Cardiac ventricle fibroblast (primary cell): ENCODE measurements at places on chromosomes 3 and 15. TPM values are rescaled to one million over a fixed set of nuclear protein-coding genes. Genes with fewer than 3 reads are reported as not detected.

The SERPINI2 gene
- not detected in 2 replicates for total RNA-seq

The PLSCR5 gene
- not detected in 2 replicates for total RNA-seq

The GNB4 gene
- total RNA-seq: 21.3 and 22.3 TPM in 2 replicates

The KLHL40 gene
- total RNA-seq: not detected in 2 replicates

The CFAP91 gene
- total RNA-seq: 0.05 TPM in 1 of 2 replicates, not detected in the other

The GABRA5 gene
- total RNA-seq: not detected in 2 replicates

The FHIT gene
- 1.1 and 2.6 TPM in 2 replicates for total RNA-seq

The SHC4 gene
- 0.64 and 1.1 TPM in 2 replicates for total RNA-seq

The NISCH gene
- total RNA-seq: 38.9 and 44.1 TPM in 2 replicates

The CD86 gene
- total RNA-seq: not detected in 2 replicates

The CLEC3B gene
- total RNA-seq: 52.2 and 56.5 TPM in 2 replicates

The EPHA3 gene
- total RNA-seq: 7.6 and 9.4 TPM in 2 replicates

The SPINK8 gene
- total RNA-seq: not detected in 2 replicates

The FGF7 gene
- total RNA-seq: 129 and 165 TPM in 2 replicates

The NOX5 gene
- total RNA-seq: 0.10 and 0.87 TPM in 2 replicates

The ITPKA gene
- total RNA-seq: 0.78 and 1.1 TPM in 2 replicates

The RTP1 gene
- not detected in 2 replicates for total RNA-seq

The GMNC gene
- total RNA-seq: not detected in 2 replicates

The TM4SF18 gene
- total RNA-seq: 1.1 and 1.2 TPM in 2 replicates

The ABI3BP gene
- 38.0 and 65.4 TPM in 2 replicates for total RNA-seq

The OGG1 gene
- total RNA-seq: 10.4 and 11.6 TPM in 2 replicates

The CKMT1A gene
- 0.06 TPM in 1 of 2 replicates, not detected in the other for total RNA-seq

The POLQ gene
- 0.19 and 0.68 TPM in 2 replicates for total RNA-seq
